Head of caudate nucleus (tissue), 42 donors: ENCODE measurements at places on chromosomes 3 and 15.

- DNase-seq, result no peak
These were observed 14.6 kb upstream of the CORO2B start for GRCh38 chr15:68564173-68564572.

DNA sequence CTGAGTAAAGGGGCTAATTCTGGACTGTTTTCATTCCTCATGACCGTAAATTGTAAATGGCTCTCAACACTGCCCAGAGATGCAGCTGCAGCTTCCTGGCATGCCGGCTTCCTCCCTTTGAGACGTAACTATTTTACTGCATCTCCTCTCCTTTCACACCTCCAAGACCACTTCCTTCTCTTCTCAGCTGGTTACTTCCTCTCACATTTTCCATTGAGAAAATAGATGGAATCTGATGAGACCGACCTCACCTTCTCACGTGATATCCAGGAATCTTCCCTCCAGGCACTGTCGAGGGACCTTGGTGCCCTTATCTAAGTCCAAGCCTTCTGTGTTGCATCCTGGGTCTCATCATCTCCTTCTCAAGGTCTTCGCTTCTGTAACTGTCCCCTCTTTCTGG, 12.7 kb downstream of the LYSMD4 start:
- DNase-seq, result no peak

DNA sequence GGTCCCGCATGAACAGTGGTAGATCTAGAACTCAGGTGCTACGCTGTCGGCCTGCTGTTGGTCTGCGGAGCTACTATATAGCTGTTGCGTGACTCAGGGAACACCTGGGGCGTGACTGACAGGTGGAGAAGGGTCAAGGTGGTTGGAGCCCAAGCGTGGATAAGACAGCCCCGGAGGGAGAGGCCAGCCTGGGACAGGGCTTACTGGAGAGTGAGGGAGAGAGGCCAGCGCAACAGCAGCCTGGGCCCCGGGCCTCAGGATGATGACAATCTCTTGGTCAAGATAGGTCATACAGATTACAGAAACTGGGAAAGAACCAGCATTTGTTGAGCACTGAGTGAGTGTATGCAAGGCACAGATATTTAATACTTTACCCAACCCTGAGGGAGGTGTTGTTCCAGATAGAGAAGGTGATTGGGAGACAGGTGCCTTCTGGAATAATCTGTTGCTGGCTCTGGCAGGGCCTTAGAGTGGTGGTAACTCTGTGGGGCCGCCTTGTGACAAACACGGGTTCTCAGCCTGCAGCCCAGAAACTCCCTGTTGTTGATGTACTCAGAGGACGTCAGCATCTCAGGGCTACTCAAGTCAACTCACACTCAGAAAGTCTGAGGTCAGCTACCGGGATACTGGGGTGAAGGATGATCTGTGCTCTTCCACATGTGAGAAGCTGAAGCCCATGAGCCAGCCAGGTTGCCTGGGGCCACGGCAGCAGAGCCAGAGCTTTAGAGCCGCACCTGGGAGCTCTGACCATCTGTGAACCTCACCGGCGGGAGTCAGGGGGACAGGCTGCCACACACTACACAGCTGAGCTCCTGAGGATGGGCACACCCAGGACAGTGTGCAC, 265.4 kb upstream of the HES1 start:
- DNase-seq, result no peak

GRCh38 chr3:193872265-193872753, 263.6 kb upstream of the HES1 start:
- DNase-seq, result no peak

GRCh38 chr3:175601521-175601920, 742.4 kb downstream of the NAALADL2 start:
- DNase-seq, result no peak

- DNase-seq, result no peak
These were observed 124.6 kb downstream of the TMEM108 start for GRCh38 chr3:133162670-133163305.

GRCh38 chr3:186067360-186068242, 41.3 kb downstream of the ETV5 start:
- no peak for DNase-seq

DNA sequence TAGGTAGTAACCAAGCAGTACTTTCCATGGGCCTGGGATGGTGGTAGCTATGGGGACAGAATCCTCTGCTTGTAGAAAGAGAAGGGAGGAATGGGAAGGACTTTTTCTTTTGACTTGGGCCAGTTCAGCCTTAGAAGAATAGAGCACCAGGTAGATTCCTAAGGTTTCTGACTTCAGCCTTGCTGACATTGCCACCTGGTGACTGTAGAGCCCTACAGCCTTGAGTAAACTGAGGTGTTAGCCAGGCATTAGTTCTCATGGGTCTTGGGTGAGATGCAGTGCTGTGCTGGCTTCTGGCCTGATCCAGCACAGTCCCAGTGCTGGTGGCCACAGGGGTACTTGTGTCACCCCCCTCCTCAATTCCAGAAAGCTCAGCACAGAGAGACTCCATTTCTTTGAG, 171.1 kb downstream of the ZBBX start:
- DNase-seq, result no peak

GRCh38 chr3:31114929-31115283, 220.4 kb upstream of the GADL1 start:
- no peak for DNase-seq

GRCh38 chr3:151900884-151901643, 27.6 kb downstream of the SUCNR1 start:
- no peak for DNase-seq

- DNase-seq, result no peak
These were observed 10.4 kb downstream of the FAM174B start for GRCh38 chr15:92645051-92645631.

DNA sequence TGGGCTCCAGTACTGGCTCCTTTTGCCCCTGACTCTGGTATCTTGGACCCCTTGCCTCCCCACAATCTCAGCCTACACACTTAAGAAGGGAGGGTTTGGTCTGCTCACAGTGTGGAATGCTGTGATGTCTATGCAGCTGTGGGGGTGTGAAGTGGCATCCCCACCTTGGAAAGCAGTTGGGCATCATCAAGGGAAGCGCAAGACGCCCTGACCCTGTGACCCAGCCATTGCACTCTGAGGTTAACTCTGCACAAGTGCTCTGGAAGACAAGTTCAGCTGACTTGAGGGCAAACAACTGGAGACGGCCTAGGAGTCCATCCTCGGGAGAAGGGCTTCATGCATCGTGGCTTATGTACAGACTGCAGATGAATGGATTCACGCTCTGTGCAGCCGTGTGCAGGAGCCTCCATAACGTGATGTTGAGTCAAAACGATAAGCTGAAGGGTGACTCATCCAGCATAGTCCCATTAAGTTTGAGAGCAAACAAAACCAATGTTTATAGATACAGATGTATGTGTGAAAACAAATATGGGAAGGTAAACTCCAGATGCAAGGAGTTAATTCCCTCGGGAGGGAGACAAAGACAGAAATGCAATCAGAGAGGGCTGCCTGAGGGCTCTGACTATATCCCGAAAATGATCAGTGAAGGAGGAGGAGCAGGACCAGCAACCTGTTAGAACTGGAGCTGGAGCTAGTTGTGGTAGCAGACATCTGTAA, 86.8 kb downstream of the LSM3 start:
- DNase-seq, result no peak

GRCh38 chr3:9254764-9255163, 5.3 kb upstream of the SRGAP3 start:
- no peak for DNase-seq

DNA sequence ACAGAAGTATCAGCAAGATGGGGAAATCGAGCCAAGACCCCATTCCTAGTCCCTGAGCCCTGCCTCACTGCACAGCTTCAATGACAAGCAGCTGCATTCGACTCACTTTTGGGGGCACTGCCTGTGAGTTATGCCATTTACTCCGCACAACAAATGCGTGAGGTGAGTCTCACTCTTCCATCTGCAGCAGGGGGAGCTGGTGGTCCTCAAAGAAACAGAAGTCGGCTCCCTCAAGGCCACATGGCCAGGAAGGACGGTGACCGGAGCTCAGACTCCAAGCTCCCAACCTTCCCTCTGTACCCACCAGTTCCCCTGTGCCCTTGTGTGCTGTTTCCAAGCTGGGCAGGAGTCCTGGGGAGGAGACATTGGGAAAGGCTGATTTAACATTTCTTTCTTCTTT, 127.7 kb upstream of the IQSEC1 start:
- no peak for DNase-seq

GRCh38 chr3:188037965-188038581, 115.9 kb upstream of the LPP start:
- no peak for DNase-seq

DNA sequence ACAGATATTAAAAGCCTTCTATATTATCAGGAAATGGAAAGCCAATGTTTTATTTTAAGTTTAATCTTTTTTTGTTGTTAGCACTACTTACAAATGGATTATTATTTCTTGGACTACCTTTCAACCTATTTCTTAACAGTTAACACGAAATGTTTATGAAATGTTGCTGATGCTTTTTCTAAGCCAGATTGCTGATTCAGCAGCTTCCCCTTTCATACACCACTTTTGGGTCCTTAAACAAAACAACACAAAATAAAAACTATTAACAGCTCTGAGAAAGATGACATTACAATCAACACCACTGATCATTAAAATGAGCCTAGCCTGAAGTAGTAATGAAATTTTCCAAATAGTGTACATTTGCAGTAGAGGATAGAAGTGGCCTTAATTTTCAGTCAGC, 99.2 kb upstream of the VEPH1 start:
- no peak for DNase-seq

GRCh38 chr15:39574427-39574826, 6.5 kb upstream of the THBS1 start:
- no peak for DNase-seq

GRCh38 chr15:79166311-79166955, 75.9 kb upstream of the RASGRF1 start:
- DNase-seq, result no peak

- DNase-seq, result no peak
These were observed 134.0 kb downstream of the CMSS1 start for GRCh38 chr3:99951701-99952100.

GRCh38 chr3:10883478-10884234, 67.6 kb downstream of the SLC6A11 start:
- no peak for DNase-seq

GRCh38 chr15:58465866-58466517, 34.2 kb downstream of the LIPC start:
- DNase-seq, result no peak

- no peak for DNase-seq
These were observed 16.0 kb downstream of the CAPN3 start for GRCh38 chr15:42375252-42375651.

GRCh38 chr3:31945738-31946052, 35.4 kb downstream of the OSBPL10 start:
- no peak for DNase-seq

GRCh38 chr3:13462822-13463221, 17.3 kb upstream of the HDAC11 start:
- no peak for DNase-seq

GRCh38 chr3:197478746-197479668, 76.8 kb downstream of the BDH1 start:
- DNase-seq, result peak; percentile 53

DNA sequence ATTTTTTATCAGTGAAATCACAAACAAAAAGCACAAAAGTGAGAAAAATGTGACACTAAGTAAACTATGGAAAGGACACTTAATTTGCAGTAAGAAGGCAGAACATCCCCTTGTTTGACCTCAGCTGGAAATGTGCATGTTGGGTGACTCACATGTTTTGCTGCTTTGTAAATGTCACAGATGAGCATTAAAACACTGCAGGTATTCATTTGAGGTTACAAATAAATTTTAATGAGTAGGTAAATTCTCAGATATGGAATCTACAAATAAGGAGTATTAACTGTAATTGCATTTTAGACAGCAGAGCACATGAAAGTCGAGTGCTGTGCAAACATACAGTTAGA, 20.3 kb downstream of the CHMP2B start:
- no peak for DNase-seq

GRCh38 chr3:136819392-136819730, 435 bp downstream of the SLC35G2 start:
- DNase-seq, result peak; percentile 21

- DNase-seq, result no peak
These were observed 144.0 kb downstream of the SMAD6 start for GRCh38 chr15:66846031-66846430.

GRCh38 chr3:135756106-135756668, 209.3 kb upstream of the PPP2R3A start:
- DNase-seq, result no peak
